NCI-H2081 treated with DMSO at 0.1 percent for 48 hours (cell line): ENCODE measurements at places on chromosomes 5 and 9.

GRCh38 chr5:145687943-145688342, 147.2 kb downstream of the PRELID2 start:
- no peak for DNase-seq

DNA sequence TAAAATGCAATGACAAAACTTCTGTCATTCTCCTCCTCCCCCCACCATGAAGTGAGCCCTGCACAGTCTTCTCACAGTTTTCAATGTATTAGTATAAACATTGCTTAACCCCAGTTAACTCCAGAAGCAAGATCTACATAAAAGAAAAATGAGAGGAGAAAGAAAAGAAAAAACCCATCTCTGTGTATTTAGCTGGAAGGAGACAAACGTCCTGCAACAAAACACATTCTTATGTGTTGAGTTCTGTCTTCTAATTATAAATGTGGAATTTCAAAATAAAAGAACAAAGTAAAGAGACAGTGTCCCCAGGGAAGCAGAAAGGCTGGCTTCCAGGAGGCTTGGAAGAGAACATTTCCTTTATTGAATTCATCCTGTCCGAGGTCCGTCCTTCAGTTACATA, 491.9 kb upstream of the TUSC1 start:
- DNase-seq, result no peak

DNA sequence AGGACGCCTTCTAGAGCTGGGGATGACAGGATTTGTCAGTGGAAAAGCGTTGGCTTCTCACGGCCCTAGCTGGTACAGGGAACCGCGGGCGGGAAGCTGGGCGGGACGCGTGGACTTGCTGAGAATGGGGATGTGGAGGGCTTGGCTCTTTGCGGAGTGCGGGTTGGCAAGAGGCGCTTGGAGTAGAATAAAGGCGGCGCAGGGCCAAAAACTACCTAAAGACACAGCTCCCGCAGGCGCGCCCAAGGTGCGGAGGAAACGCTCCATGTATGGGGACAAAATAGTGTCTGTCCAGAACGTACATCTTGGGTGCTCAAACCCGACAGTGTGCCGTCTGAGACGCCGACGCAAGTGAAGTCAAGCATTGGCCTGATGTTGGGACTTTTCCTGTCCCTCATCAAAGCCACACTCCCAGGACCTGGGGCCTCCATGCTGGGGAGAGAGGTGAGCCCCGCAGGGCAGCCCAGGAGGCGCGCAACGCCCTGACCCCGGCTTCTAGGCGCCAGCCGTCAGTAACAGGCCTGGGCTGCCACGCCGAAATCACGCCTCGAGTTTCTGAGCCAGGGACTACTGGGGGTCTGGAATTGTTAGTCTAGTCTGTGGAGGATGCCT, 1.6 kb upstream of the NKX2-5 start:
- no peak for DNase-seq

DNA sequence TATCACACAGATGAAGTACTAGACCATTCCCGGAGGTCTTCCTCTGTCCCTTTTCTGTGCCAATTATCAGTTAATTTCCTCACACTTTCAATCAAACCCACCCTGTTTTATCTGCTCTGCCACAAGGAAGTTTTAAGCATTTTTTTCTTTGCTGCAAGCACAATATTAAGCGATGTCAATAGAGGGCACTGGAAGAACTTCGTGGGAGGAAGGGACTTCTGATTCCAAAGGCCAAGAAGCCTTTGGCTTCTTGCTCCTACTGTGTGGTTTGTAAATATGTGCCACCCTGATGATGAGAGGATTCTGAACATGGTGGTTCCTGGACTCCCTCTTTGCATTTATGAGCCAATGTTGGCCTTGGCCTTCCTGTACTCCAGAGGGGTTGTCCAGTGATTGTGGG, 1712.5 kb upstream of the C9orf72 start:
- DNase-seq, result peak; percentile 7

DNA sequence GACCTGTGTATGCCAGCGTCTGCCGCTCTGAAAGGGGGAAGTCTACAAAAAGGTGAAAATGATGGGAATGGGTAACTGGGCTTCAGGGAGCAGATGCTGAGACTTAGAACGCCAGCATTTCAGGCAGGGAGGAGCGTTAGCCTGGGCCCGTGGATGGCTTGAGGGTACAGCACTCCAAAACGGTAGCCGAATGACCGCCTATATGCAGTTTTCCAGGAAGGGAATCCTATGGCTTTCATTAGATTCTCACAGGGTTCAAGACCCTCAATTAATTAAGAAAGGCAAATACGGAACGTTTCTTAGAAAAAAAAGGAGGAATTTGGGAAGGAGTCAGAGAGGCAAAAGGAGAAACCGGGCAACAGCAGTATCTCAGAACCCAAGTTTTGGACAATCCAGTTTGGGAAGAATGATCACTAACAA, 639 bp downstream of the AMACR start:
- DNase-seq, result no peak

GRCh38 chr5:67528953-67529352, 332.4 kb upstream of the CD180 start:
- DNase-seq, result no peak

DNA sequence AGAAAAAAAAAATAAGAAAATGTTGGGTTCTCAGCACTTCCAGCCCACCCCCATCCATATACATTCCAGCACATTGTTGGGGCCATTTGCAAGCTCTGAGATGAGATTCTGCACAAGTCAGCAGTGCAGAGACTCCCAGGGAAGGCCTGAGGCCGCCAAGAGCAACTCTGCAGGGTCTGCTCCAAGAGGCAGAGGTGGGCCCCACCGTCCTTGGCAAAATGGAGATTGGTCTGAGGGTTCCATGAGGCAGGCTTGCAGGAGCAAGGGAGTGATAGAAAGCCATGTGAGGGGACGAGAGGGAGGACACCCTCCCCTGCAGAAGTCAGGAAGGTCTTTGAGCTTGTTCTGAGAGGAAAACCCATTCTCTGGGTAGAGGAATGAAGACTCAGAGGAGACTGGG, 51.9 kb upstream of the SAP30L start:
- DNase-seq, result no peak

- no peak for DNase-seq
Measured at GRCh38 chr5:135253601-135254178, 145.3 kb downstream of the MACROH2A1 start.

- no peak for DNase-seq
Measured at GRCh38 chr5:142601432-142601831, 84.5 kb downstream of the FGF1 start.
